ENCODE measurements at places on chromosomes 6 and 20.

DNA sequence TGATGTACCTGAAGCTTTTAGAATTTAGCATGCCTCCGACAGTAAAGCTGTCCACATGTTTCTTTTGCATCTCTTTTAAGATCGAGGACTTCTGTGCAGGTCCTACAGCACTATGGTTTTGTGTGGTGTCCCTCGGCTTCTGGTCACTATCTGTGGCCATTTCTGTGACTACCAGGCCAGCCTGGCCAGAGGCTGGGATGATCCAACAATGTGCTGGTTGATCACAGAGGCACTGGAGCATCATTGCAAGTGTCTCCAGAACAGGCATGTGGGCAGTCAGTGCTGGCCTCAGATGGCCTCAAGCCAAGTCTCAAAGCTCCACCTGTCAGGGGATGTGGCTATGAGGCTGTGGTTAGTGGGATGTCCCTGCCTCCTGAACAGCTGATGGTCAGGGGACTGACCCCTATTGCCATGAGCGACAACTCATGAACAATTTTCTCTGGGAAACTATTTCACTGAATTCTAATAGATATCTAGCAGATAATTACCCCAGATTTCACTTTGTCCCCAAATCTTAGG is 136.6 kb downstream of the SYNDIG1 start:
- no peak for DNase-seq

DNA sequence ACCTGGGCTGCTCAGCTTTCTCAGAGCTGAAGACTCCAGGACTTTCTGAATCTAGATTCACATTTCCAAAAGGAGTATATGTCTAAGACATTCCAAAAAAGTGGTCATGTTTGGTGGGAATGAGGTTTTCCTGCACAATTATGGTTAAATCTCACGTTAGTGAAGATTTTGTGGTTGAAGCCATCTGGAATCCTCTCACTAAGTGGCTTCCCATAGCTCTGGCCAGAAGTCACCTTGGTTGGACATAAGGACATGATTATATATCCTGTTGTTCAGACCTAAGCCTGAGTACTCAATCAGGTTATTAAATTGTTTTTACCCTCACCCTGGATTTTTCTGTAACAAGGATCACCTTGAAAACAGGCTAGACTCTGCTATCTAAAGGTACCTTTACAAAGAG is 176.1 kb upstream of the PLN start:
- DNase-seq, result no peak

DNA sequence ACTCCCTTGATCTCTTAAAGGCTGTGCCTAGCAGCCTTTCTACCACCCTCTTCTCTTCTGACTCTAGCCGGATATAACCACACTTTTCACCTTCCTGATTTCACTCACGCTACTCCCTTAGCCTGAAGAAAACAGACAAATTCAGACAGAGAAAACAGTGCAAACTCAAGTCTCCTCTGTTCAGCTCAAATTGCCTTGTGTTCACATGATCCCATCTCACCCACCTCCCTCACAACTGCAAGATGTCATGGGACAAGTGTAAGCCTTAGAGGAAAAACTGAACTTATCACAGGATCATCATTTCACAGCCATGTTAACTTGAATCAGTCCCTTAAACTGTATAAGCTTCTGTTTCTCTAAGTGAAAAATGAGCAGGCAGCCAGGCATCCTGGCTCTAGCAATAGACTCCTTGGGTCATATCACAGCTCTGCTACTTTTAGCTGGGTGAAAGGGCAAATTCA is 66.5 kb upstream of the TENT5A start:
- DNase-seq, result no peak

- DNase-seq, result no peak
Observed at GRCh38 chr6:87908978-87909811, 138.4 kb upstream of the SPACA1 start.
